ENCODE measurements at places on chromosomes 7 and 10.

DNA sequence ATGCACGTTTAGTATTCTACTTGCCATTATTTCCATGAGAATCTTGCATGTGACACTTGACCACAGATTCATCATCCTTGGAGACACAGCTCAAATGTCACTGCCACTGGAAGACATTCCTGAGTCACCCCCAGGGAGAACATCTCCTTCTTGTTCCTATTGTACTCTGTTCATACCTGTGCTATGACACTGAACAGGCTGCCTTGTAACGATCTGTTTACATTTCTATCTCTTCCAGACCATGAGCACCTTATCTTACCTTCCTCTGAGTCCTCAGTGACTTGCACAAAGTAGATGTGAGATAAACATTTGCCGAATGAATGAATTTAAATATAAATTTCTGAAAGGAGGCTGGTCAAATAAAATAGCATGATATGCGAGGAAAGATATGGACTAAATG, 331.9 kb upstream of the LRRN3 start:
- DNase-seq = no peak

- DNase-seq = no peak
These were observed at the start of gene RELN for GRCh38 chr7:103989200-103989784. Gene RELN, minus strand, starts transcription at chr7:103989658. Its CDS starts 302 bp downstream, at chr7:103989356.

GRCh38 chr7:50282813-50283605, 21.5 kb upstream of the IKZF1 start:
- no peak for DNase-seq

GRCh38 chr10:44956717-44957706, 2.6 kb upstream of the RASSF4 start:
- no peak for DNase-seq

- no peak for DNase-seq
These were observed 8.9 kb downstream of the FBXL13 start for GRCh38 chr7:103065667-103066066.

GRCh38 chr10:118687472-118687871, 67.3 kb downstream of the CACUL1 start:
- no peak for DNase-seq

- DNase-seq = no peak
These were observed 160.6 kb downstream of the DNAJB6 start for GRCh38 chr7:157497367-157497743.

- no peak for DNase-seq
These were observed 75.4 kb downstream of the FGFR2 start for GRCh38 chr10:121522831-121523230.

DNA sequence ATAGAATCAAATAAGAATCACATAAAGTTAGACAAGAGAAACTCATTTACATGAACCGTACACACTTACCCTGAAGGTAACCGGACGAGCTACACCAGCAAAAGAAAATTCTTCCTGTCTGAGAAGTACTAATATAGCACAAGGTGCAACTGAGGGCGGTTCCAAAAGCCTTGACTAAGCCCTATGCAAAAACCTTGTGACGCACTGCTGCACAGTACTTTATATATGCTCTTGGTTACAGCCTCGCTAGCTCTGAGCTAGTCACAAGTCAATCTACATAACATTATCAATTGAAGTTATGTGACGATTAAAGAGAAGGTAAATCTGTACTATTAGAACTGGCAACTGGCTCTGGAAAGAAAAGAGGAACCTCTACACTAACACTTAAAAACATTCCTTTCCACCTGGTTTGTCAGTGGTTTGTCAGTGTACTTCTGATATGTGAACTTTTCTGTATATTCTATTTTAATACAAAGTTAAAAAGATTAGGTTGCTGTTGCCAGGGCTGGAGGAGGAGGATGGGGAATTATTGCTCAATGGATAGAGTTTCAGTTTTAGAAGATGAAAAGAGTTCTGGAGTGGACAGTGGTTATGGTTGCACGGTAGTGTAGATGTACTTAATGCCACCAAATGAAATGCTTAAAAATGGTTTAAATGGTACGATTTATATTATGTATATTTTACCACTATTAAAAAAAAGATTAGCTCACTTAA, 21.6 kb downstream of the NT5C3A start:
- DNase-seq = peak; percentile 25

GRCh38 chr10:128050121-128050516, 76.1 kb downstream of the MKI67 start:
- no peak for DNase-seq

DNA sequence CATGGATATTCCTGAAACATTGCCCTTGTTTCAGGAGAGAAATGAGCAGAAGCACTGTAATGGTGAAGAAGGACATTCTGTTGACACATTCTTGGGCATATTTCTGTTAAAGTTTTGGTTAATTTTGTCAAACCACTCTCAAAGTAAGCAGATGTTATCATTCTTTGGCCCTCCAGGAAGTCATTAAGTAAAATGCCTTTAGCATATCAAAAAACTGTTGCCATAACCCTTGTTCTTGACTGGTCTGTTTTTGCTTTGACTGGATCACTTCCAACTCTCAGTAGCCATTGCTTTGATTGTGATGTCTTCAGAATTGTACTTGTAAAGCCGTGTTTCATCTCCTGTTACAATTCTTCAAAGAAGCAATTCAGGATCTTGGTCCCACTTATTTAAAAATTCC, 404.3 kb upstream of the LRRTM3 start:
- no peak for DNase-seq

GRCh38 chr7:43014406-43014805, 82.2 kb downstream of the MRPL32 start:
- DNase-seq = no peak

DNA sequence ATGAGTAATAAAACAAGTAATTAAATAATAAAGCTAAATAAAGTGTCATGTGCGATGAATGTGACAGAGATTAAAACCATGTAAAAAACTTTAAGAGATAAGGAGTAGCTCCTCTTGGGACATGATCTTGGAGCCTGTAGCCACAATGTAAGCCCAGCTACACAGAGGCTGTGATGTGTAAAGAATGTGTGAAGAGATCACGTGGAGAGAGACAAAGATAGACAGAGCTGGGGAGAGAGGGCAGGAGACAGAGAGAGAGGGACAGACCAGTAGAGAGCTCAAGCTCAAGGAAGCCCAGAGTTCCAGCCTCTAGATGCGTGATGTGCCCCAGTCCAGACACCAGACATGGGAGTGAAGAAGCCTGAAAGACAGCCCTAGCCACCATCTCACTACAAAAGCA, 644.1 kb downstream of the TNS3 start:
- no peak for DNase-seq

GRCh38 chr7:71132377-71133231, 660 bp downstream of the GALNT17 start:
- no peak for DNase-seq

DNA sequence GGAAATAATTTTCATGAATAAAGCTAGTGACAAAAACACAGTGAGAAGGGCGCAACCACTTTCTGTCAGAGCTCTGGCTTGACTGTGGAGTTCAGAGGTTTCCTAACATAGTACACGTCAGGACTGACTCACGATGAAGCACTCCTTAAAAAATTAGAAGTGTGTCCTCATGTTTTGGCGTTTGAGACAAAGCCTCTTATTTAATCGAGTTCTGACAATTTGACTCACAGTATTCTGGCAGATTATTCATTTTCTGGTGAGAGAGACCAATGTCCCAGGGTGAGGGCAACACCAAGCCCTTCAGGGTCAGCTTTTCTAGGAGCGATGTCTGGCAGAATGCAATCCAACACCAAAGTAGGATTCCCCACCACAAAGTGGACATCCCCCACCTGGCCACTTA, 108.7 kb downstream of the DIP2C start:
- DNase-seq = no peak

DNA sequence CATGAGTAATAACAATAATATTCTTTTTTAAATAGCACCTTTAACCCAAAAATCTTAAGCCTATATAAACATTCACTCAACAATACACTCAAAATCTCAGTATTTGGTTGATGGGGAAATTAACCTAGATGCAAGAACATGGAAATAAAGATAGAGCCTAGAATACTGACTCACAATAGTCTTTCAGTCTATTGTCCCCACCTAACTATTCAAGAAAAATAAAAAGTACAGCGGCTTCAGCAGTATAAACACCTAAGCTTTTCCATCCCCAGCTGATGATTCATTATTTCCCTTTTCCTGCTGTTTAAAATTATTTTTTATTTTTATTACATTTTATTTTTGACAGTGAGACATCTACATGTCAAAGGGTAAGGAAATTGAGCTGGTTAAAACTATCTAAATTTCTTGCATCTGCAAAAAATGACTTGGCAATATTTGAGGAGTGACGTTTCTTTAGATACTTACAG, 201.4 kb downstream of the FZD1 start:
- no peak for DNase-seq

DNA sequence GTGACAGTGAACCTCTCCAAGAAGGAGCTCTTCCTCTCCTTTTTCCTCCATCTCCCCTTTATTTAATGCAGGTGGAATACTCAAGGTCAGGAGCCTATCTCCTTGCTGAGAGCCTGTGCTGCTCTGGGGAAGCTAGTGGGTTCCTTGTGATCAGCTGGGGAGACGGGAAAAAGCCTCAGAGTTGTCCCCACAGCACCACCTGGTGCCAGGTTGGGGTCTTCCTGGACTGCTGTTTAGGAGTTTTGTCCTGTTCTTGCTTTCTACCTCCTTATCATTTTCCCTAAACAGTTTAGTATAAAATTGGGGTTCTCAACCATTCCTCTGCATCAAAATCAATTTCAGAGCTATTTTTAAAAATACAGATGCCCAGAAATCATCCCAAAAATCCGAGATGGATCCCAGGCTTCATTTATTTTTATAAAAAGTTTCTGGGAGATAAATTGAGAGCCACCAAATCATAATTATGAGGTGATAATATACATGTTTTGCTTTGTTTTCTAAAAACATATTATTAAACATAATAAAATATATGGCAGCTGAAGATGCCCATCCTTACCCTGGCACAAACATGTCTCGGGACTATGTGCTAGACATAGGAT, 44.3 kb downstream of the MACC1 start:
- DNase-seq = no peak

DNA sequence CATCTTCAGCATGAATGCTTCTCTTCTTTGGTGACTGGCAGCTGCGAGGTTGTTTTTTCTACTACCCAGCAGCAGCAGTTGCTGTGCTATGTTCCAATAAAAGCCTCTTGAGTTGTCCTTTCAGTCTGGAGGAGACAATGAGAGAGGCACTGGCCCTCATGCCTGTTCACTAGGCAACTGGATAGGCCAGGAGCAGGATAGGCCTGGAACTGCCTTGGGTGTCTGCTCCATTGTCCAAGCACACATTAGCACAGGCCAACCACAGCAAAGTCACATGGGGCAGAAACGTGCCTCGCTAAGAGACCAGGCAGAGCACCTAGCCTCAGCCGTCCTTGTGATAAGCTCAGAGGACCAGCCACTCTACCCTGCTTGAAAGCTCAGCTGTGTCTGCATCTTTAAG, 76.9 kb upstream of the PDCD4 start:
- DNase-seq = no peak

DNA sequence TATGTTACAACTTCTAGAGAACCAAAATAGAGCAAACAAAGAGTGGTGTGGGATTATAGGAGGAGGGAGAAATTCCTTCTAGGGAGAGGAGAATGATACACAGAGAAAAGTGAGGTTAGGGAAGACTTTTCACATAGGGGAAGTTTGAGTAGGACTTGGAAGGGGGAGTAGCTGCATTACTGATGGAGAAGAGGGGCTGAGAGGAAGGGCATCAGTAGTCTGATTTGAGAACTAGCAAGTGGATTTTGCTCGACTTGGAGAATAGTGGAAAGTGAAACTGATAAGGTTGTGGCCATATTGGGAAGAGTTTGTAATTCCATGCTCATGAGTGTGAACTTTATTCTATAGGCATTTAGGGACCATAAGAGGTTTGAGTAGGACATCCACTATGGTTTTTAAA, 6.1 kb downstream of the NRF1 start:
- no peak for DNase-seq

GRCh38 chr7:110909117-110909516, 181.8 kb upstream of the LRRN3 start:
- no peak for DNase-seq

- DNase-seq = no peak
These were observed 86.7 kb downstream of the ZMIZ1 start for GRCh38 chr10:79155301-79156081.

- no peak for DNase-seq
These were observed 23.5 kb downstream of the OGDH start for GRCh38 chr7:44629829-44630522.

DNA sequence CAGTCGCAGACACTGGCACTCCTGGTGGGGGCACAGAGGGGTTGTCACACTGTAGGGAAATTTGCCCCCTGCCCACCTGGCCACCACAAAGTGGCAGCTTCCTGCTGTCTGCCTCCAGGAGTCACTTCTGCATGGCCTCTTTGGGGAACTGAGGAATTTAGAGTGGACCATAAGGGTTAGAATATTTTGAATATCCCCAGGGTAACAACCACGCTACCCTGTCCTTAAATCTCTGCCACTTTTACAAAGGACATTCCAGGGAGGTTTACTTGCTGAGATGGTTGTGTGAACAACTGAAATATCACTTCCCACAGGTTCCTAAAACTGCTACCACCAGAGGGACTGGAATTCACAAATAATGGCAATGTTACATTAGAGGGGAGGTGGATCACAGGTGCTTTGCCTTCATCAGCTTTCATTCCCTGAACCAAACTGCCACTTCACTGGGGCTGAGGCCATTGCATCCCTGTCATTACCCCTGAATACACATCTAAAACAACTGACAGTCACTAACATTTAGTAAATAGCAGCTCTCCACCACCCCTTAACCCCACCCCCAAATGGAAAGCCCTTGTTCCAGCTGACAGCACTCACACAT, 88.1 kb upstream of the IFRD1 start:
- DNase-seq = no peak

DNA sequence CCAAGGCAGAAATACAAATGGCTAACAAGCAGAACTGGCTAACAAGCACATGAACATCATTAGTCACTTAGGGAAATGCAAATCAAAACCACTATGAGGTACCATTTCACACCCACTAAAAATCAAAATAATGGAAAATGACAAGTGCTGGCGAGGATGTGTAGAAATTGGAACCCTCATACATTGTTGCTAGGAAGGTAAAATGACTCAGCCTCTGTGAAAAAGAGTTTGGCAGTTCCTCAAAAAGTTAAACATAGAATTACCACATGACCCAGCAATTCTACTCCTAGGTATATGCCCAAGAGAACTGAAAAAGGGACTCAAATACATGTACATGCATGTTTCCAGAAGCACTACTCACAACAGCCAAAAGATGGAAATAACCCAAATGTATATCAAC, 52.8 kb upstream of the ANAPC16 start:
- DNase-seq = no peak

DNA sequence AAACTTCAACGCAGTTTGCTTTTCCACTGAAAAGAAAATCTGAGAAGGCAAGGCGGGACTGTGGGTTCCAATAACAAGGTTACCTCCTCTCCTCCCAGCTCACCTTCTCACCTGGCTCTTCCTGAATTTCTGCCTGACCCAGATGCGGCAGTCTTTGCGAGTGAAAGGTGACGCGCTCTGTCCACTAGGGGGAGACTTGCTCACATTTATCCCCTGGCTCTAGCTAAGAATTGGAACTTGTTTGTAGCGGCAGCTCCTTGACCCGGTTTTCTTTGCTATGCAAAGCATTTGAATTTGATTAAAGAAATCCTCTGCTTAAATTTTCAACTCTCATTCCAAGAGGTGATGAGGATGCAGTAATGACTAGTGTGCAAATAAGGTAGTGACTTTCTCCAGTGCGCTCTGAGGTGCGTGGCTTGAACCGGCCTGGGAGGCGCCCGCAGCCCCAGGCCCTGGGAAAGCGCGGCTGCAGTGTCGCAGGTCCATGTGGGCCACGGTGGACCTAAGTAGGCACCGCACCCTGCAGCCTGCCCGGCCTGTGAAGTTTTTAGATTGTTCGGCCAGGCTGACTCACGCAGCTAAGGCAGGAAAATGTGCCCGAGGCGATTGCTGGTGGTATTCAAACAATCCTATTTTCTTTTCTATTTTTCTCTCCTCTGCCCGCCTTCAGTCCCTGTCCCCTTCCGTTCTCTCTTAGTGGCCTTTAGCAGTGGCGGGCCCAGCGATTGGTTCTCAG, 336.9 kb upstream of the NPSR1 start:
- DNase-seq = peak; percentile 11

Measured in stimulated activated CD4-positive, alpha-beta T cell treated with anti-CD3 and anti-CD28 coated beads, Interleukin-15, amount 100 ng/mL, for 1 hour (primary cell).